Chondrocyte (in vitro differentiated cells): ENCODE measurements at places on chromosomes 7 and 10.
A peak's percentile ranks its signal among the peaks of the same experiment; 100 is the strongest.

DNA sequence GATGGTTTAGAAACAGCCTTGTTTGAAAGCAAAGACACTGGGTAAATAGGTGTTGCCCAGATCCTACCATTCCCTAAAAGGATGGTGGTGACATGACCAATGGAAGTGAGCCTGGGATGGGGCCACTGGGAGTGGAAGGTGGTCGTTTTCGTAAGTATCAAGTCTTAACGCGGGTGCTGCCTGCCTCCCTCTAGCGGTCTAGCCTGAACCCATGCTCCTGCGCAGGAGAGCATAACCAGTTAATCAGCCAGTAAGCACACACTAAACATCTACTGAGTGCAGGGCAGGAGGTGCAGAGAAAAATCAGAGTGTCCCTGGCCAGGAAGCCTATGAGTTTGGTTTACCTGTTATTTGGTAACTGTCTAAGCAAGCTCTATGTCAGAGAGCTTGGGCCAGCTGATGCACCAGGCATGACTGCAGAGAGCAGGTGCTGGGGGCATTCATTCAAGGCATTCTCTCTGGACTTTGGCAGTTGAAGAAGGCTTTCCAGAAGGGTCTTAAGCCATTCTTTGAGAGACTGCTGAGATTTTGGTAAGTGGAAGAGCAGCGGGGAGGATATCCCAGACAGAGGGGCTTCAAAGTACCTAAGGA lies 930 bp downstream of the GARIN1A start:
- H3K27ac ChIP-seq: no peak overlapping the region
- H3K36me3 ChIP-seq: peaks cover 3% of the 10 kb centered on the region
- H3K27me3 ChIP-seq: no peaks in the 10 kb centered on the region
- no peak for DNase-seq
- H3K4me1 ChIP-seq: peaks cover 8% of the 10 kb centered on the region

- no peak overlapping the region for H3K4me3 ChIP-seq
- no peak overlapping the region for H3K27ac ChIP-seq
- DNase-seq: no peak
Measured at GRCh38 chr7:16615228-16615627, 30.3 kb downstream of the ANKMY2 start.

DNA sequence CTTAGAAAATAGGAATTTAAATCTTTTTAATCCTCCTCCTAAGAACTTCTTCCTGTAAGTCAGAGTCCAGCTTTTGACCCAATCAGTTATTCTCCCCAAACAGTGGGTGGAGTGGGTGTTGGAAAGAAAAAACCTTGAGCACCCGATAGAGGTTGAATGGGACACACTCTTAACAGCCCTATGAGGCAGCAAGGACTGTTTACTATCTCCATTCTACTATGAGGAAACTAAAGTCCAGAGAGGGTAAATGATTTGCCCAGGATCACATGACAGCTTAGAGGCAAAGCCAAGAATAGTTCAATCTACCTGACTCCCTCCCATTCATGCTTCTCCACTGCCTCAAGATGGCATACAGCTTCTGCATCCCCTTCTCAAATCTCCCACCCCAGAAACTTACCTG lies 57.6 kb upstream of the SLC35B4 start:
- peaks cover under 1% of the 10 kb centered on the region for H3K4me1 ChIP-seq
- peaks cover 2% of the 10 kb centered on the region for H3K36me3 ChIP-seq
- H3K27me3 ChIP-seq: peaks cover 49% of the 10 kb centered on the region
- H3K27ac ChIP-seq: no peak overlapping the region

DNA sequence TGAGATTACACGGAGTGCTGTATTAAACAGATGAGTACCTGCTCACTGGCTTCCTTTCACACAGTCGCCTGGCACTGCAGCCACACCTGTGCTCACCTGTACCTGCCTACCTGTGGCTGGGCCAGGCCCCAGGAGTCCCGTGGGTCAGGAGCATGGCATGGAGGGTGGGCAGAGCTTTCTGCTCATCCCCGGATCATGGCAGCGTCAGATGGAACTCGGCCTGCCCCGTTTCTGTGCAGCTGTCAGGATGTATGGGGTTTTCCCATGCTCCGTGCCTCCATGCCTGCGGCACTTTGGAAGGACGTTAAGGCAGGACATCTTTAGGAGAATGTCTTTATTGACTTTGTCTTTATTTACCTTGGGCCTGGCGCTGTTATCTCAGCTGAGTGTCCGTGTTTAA lies 112.2 kb downstream of the MGMT start:
- no peak overlapping the region for H3K4me3 ChIP-seq
- no peak for DNase-seq
- H3K27ac ChIP-seq: no peak overlapping the region
- no peaks in the 10 kb centered on the region for H3K36me3 ChIP-seq
- H3K4me1 ChIP-seq: no peaks in the 10 kb centered on the region

GRCh38 chr10:97426776-97427570 lies 982 bp downstream of the PGAM1 start:
- DNase-seq: no peak
- no peaks in the 10 kb centered on the region for H3K27me3 ChIP-seq
- H3K4me1 ChIP-seq: peaks cover 29% of the 10 kb centered on the region
- peak overlapping the region; percentile 82 for H3K4me3 ChIP-seq

DNA sequence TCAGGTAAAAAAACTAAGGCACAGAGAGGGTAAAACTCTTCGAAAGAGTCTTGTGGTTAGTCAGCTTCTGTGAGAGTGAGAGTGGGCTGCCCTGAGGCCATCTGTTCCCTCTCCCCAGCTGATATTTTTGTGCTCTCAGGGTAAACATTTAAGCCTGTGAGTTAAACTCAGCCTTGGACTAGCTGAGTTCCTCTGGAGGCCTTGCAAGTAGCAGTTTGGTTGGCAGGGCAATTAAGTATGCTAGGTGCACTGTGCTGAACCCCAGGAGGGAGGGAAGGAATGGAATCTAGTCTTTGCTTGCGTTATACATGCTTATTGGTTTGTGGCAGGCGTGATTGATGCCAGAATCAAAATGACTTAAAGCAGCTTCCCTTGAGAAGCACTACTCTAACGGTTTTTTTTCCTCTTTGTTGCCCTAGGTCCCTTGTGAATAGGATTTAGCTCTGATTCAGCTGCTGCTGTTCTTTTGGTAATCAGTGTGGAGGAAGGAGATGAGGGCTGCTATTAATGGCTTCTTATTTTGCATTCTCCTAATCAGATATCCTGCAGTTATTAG lies 140.2 kb downstream of the AUTS2 start:
- H3K36me3 ChIP-seq: no peaks in the 10 kb centered on the region
- H3K4me3 ChIP-seq: no peak overlapping the region
- H3K27ac ChIP-seq: peak overlapping the region; percentile 68

GRCh38 chr7:30255064-30255769 lies 29.2 kb upstream of the ZNRF2 start:
- DNase-seq: no peak
- no peak overlapping the region for H3K27ac ChIP-seq
- no peak overlapping the region for H3K4me3 ChIP-seq
- peaks cover 1% of the 10 kb centered on the region for H3K36me3 ChIP-seq
- no peaks in the 10 kb centered on the region for H3K27me3 ChIP-seq

DNA sequence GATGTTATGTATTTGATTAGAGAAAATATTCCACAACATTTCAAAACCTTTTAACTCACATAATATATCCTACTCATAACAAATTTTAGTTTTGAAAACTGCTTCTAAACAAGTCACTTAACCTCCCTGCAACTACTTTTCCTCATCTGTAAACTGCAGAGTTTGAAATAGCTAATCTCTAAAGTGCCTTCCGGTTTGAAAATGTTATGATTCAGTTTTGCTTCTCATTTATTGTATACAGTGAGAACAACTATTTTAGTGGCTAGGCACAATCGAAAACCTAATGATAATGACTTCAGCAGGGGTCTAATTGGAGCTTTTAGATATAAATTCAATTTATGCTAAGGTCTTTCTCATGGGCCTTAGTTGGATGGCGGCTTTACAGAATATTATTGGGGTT lies 30.7 kb upstream of the TEX47 start:
- H3K36me3 ChIP-seq: no peaks in the 10 kb centered on the region
- H3K4me3 ChIP-seq: no peak overlapping the region
- H3K27me3 ChIP-seq: peaks cover 6% of the 10 kb centered on the region
- H3K27ac ChIP-seq: no peak overlapping the region
- DNase-seq: no peak

DNA sequence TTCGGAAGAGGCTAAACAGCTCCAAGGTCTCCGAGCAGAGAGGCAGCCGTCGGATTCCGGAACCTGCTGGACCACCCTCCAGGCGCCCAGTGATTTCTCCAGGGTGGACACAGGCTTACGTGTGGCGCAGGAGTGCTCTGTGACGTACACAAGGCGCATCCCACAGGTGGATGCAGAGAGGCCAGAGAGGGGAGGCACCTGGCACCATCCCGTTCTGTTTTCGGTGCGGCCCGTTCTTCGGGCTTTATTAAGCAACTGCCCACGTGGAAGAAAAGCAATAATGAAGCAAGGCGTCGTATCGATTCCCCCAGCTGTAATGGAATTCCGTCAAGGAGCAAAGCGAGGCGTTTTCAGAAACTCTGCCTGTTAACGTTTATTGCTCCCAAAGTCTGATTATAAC lies 163.6 kb downstream of the PTPRN2 start:
- H3K4me1 ChIP-seq: no peaks in the 10 kb centered on the region
- H3K27me3 ChIP-seq: no peaks in the 10 kb centered on the region
- H3K27ac ChIP-seq: no peak overlapping the region
- H3K4me3 ChIP-seq: no peak overlapping the region
- peak; percentile 55 for DNase-seq

DNA sequence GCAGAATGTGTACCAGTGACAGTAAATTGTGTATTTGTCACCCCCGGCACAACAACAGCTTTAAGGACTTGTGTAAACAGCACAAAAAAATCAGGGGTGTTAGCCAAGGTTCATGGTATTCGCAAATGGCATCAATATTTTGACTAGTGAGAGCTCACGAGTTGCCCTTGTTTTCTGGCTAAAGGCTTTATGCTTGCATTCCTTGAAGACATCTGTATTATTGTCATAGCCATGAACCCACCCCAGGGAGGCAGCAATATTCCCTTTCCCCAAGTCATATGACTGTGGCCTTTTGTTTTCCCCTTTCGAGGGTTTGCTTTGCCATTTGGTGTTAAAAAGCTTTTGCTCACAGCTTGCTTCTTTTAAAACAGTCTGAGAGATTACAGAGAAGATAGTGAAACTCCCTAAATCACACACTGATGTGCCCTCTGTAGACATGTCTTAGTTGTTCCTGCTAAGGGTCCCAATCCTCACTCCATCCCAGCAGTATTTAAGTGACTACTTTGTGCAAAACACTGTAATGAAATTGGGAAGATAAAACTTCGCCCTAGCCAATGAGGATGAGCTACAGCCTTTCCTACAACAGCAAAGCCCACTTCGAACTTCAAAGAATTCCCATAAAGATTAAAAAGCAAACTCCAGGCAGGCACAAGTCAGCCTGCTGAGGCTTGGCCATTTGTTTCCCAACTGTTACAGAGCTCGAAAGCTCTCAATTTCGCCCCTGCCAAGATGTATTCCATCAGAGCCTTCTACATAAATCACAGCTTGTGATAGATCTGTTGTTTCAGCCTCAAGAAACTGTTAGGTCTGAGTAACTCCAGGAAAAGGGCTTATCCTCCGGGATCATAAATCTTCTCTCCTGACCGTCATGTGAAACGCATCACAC lies 172.3 kb downstream of the ADAM12 start:
- peaks cover 33% of the 10 kb centered on the region for H3K4me1 ChIP-seq
- peak overlapping the region; percentile 62 for H3K27ac ChIP-seq
- no peaks in the 10 kb centered on the region for H3K27me3 ChIP-seq

DNA sequence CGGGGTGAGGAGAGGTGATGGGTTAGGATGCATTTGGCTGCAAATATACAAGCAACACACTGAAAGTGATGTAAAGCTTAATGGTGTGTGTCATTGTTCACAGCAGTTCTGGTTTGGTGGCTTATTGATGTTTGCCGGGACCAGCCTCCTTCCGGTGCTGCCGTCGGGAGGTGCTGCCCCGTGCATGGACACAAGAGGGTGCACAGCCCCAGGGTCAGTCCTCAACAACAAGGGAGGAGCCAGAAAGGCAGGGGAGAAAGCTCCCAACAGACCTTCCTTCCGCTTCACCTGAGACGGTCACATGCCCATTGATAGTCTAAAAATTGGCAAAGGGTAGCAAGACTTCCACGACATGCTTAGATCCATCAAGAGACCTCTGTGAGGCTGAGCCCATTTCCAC lies 9.5 kb downstream of the RNF32 start:
- H3K4me1 ChIP-seq: peaks cover 3% of the 10 kb centered on the region
- no peak for DNase-seq
- H3K27ac ChIP-seq: no peak overlapping the region
- no peaks in the 10 kb centered on the region for H3K27me3 ChIP-seq

DNA sequence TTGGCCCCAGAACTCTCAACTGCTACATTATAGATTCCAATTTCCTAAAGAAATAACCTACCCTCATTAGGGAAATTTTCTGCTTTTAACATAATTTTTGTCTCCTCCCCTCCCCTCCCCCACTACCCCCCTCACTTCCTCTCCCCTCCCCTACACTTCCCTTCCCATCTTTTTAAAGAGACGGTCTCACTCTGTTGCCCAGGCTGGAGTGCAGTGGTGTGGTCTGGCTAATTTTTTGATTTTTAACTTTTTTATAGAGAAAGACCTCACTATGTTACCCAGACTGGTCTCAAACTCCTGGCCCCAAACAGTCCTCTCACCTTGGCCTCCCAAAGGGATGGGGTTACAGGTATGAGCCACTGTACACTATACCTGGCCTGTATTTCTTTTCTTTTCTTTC lies 30.5 kb upstream of the C1GALT1 start:
- no peak overlapping the region for H3K27ac ChIP-seq
- no peaks in the 10 kb centered on the region for H3K27me3 ChIP-seq
- peaks cover 5% of the 10 kb centered on the region for H3K4me1 ChIP-seq
- DNase-seq: no peak
- H3K4me3 ChIP-seq: no peak overlapping the region

DNA sequence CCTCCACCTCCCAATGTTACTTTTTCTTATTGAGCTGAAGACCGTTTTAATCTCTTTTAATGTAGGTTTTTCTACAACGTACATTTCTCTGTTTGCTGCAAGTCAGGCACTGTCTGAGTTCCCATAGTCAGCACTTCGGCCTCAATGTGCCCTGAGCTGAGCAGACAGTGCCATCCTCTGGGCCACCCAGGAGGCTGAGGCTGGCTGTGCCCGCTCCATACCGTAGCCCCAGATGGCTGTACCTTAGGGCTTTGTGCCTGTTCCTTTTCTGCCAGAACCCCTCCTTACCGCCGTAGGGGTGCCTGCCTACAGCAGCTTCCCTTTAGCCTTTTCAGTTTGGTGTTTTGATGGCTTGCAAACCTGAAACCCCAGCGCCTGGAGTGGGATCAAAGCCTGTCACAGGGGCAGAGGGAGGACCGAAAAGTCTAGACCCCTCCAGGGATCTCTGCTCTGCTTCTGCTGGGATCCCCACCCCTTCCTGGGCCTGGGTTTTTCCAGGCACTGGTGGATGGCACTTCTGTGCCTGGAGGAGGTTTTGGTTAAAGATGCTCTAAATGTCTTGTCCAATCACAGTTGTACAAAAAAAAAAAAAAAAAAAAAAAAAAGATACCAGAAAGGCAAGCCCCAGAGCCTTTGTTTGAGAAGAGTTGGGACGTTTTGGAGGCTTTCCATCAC lies 9.0 kb downstream of the AGAP3 start:
- no peaks in the 10 kb centered on the region for H3K36me3 ChIP-seq
- H3K27me3 ChIP-seq: no peaks in the 10 kb centered on the region
- H3K4me3 ChIP-seq: no peak overlapping the region
- no peak for DNase-seq
- peaks cover 22% of the 10 kb centered on the region for H3K4me1 ChIP-seq

GRCh38 chr7:36236073-36236472 lies 83.0 kb downstream of the EEPD1 start:
- DNase-seq: no peak
- H3K36me3 ChIP-seq: no peaks in the 10 kb centered on the region
- no peak overlapping the region for H3K27ac ChIP-seq
